ENCODE measurements at places on chromosomes 2 and 18.

DNA sequence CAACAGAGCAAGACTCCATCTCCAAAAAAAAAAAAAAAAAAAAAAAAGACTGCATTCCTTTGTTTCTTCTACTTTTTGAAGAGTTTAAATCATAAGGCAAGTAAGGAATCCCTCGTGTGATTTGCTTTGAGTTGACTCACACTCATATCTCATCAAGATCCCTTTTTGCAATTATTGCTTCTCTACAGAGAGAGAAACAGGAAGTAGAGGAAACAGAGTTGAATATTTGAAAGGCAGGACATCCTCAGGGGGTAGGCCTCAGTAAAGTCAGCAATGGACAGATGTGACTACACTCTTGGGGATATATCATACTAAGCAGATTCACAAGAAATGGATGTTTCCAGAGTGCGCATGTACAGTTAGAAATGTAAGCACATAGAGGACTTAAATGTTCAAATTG, 11.2 kb upstream of the EFR3B start:
- DNase-seq, result no peak

GRCh38 chr18:31626409-31626808, 34.7 kb downstream of the TTR start:
- no peak for DNase-seq

- no peak for DNase-seq
Observed at GRCh38 chr18:9029131-9029530, 73.4 kb upstream of the NDUFV2 start.

DNA sequence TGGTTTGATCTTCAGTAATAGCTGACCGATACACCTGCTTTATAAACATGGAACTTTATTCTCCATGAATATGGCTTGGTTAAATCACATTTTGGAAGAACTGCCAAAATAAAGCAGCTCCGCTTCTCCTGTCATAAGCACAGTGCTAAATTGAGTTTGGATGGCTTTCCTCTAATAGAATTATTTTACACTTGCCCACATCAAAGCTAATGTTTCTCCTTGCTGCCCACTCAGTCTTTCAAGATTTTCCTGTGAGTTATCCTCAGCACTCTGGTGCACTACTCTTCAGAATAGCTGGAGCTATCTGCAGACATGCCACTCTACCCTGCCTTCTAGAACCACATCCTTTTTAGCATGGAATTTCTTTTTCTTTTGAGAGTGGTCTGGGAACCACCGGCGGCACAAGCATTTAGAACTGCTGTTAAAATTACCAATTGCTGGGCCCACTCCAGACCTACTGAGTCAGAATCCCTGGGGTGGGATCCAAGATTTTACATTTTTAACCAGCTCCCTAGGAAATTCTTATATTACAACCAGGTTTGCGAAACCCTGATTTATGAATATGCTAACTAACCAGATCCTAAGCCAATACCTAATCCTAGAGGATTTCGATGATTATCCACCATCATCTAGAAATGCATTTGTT, 283.3 kb downstream of the AFF3 start:
- no peak for DNase-seq

DNA sequence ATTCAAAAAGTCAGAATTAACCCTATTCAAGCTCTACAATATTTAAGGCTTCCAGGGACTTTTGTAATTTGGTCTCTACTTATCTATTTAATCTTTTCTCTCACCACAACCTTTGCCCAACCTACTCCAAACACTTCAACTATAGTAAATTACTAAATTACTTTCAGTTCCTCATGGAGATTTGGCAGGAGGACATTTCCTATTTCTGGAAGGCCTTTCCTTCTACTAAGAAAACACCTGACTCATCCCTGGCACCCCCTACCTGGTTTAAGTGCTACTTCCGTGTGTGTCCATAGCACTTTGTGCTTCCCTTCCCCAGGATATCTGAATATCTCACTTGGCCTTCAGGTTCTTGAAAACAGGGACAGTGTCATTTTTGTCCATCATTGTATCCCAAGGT, 96.3 kb downstream of the UPP2 start:
- no peak for DNase-seq

GRCh38 chr2:27763907-27764267, 7.6 kb upstream of the MRPL33 start:
- no peak for DNase-seq

DNA sequence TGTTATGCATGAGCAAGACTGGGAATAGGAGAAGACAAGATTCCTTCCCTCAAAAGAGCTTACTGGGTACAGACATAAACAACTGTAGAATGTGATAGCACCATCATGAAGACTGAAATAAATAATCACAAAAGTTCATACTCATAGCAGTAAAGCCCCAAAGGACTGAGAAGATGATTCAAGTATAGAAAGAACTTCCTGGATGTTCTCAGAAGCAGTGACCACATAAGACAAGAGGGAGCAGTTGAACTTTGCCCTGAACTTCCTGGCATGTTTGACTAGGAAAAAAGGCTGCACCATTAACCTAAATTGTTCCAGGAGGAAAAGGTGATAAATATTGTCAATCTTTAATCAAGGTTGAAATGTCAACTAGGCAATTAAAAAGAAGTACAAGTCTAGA, 57.8 kb upstream of the CCDC141 start:
- no peak for DNase-seq

DNA sequence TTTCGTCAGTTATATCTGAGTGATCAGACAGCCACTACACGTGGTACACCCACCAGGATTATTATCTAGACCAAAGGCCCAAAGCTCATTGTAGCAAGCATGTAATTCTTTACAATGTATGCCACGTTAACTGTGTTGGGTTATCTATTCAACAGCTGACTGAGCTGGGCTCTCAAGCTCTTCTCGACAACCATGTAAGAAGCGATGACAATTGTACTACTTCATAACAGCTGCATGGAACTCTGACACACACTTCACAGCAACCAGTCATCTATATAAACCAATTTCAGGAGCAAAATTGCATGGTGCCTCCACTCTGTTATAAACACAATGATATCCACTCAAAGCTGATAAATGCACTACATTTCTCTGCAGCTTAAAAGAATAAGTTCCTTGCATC, 701.8 kb downstream of the NR4A2 start:
- DNase-seq, result no peak

- DNase-seq, result no peak
Observed at GRCh38 chr2:119644186-119644585, 34.8 kb upstream of the TMEM177 start.

- DNase-seq, result no peak
Observed at GRCh38 chr2:129437725-129438124, 541.7 kb upstream of the RAB6C start.

DNA sequence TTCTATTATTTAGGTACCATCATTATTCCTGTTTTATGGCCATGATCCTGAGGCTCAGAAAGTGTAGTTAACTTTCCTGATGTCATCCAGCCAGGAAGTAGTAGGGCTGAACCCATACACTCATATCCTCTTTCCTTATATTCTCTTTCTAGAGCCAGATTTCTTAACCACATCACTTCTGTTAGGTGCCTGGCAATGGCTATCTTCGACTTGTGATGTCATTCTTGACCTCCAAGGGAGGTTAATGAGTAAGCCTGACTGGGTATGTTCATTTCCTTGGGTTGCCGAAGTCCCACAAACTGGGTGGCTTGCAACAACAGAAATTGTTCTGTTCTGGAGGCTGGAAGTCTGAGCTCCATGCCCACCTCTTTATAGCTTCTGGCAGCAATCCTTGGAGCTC, 43.4 kb downstream of the ITGB6 start:
- no peak for DNase-seq

DNA sequence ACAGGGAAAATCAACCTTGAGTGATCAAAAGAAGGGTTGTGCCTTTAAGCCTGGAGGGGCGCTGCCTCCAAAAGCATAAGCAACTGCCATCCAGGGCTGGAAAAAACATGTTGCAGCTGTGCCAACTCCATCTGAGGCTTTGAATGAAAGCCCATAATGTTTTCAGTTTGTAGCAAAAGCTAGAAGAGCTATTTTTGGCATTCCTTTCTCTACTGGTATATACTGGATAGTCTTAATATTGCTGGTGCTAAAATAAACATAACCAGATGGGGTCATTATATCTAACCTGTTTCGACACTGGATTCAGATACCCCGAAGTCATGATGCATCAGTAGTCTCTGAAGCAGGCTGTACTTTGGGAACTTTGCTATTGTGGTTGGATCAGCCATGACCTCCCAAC, 25.1 kb downstream of the ANXA4 start:
- no peak for DNase-seq

- no peak for DNase-seq
Observed at GRCh38 chr18:24263050-24263449, 124.2 kb downstream of the CABYR start.

DNA sequence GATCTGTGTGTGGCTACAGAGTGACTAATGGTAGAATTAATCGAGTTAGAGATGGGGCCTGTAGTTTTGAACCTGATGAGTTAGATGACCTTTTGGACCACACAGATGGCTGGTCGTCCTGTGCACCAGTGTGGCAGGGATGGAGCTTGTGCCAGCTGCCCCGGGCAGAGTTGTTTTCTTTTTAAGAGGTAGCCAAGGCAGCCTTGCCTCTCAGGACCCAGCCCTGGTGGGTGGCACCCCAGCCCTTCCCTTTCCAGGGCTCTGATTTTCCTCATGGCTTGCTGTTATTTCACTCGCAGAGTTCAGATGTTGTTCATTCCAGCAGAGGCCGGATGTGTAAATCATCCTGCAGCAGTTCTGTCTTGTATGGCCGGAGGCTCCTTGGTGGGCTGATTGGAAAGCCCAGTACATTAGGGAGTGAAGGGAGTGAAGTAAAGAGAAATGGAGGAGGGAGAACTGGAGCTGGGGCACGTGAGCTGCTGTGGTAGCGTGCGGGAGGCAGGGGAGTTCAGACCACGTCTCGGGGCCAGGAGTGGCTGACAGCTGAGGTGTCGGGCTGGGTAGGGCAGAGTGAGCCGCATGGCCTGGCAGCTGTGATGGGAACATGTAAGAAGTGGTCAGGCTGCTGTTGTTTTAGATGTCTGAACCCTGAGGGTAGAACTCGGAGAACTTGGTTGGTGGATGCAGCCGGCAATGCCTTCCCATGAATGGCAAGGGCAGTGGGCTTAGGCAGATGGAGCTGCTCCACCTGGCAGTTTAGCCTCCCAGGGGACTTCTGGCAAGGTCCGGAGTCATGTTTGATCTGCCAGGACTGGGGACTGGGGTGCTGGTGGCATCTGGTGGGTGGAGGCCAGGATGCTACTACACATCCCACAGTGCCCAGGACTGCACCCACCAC, 28.8 kb downstream of the ASAP2 start:
- DNase-seq, result no peak

DNA sequence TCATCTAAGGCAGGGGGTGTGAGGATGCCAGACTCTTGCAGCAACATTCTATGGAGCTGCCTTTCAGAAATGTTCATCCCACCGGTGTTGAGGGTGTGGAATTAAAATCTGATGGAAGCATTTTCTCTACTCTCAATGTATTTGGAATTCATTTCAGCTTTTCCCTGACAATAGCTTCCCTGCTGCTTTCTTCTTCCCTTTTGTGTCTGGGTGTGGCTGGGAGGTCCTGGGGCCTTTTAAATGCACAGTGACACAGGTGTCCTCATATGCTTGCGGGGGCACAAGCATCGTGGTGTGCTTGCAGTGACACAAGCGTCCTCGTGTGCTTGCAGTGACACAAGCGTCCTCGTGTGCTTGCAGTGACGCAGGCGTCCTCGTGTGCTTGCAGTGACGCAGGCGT, 43.4 kb upstream of the ASB18 start:
- no peak for DNase-seq

DNA sequence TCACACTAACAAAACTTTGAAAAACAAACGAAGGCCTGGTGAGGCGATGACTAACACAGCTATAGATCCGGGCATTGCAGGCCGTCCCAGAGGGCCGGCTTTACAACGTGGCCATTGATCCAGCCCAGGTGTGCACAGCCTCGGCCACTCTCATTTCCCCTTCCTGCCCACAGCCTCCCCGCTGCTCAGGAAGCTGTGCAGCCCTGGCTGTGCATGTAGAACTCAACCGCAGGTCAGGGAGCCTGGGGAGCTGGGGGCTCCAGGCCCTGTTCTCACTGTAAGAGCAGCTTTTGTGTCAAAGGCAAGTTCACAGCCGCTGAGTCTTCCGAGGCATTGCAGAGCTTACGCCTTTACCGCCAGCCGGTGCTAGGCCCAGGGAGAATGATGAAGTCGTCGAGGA, 87.2 kb downstream of the LONRF2 start:
- DNase-seq, result no peak

DNA sequence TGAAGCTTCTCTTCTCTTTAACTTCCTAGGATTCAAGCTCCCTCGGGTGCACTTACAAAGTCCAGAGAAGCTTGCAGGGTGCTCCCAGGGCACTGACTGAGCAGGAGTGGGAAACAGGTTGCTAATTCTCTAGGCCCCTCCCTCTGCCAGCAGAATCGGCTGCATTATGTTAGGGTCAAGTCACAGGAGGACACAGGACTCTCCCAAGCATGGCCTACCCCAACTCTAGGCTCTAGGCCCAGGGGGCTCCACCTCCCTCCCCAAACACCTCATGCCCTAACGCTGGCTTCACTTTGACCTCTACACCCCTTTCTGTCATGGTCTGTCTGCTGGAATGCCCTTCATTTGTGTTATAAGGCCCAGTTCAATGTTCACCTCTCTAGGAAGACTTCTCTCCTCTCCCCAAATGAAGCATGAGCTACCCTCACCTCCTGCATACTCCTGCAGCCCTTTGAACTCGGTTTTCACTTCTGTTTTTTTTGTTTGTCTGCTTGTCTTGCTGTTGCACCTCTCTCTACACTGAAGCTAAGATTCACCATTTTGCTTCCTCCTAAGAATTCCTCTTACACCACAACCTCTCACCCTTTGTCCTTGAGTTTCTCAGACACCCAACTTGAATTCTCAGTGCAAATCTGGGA, 521.8 kb upstream of the ID2 start:
- DNase-seq, result no peak

DNA sequence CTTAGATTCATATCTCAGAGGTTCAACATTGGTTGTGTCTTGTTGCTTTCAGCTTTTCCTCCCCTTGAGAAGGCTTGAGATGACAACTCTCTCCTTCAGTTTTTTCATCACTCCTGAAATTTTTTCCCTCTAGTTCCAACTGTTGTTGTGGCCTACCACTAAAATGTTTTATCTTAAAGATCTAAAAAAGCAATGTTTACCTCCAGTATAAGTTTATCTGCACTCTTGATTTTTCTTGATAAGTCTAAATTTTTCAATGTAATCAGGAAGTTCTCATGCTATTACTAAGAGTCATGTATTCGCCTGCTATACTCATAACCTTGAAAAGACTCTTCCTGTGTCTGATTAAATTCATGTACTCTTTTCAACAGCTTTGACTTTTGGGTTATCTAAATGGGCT, 366.3 kb upstream of the TFPI start:
- DNase-seq, result no peak

GRCh38 chr2:179201869-179202268, 62.8 kb downstream of the SESTD1 start:
- DNase-seq, result no peak

DNA sequence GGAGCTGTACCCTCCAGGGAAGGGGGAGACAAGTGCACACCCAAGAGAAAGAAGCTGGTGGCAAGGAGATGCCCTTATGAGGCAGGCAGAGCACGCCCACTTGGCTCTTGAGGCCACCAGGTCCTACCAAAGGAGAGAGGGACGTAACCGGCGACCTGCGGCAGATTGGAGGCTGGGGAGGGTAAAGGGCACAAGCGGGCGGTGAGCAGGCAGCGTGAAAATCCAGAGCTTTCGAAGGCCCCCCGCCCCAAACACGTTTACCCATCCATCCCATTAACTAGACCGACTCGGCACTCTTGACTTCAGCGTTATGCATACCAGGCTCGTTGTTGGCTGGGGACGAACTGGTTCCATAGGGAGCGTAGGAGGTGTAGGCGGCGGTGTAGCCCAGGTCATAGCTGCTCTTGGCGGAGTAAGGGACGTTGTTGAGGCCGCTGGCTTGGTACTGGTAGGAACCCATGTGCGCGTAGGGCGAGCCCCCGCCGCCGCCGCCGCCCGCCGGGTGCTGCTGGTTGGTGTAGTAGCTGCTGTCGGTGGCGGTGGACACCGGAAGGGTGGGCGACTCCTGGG, 794 bp downstream of the DLX2 start:
- no peak for DNase-seq
